ENCODE measurements at places on chromosomes 2 and 18.

- no peak for DNase-seq
Measured at GRCh38 chr18:56953428-56954198, 193.3 kb upstream of the BOD1L2 start.

DNA sequence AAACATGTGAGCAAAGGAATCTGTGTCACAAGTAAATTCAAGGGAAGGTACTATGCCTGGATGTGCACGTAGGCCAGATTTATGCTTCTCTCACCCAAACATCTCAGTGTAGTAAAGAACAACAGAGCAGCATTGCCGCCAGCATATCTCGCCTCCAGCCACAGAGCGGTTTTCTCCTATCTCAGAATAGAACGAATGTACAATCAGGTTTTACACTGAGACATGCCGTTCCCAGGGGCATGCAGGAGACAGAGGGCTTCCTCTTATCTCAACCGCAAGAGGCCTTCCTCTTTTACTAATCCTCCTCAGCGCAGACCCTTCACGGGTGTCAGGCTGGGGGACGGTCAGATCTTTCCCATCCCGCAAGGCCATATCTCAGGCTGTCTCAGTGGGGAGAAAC, 175.3 kb downstream of the RPIA start:
- DNase-seq, result peak; percentile 88

- no peak for DNase-seq
Measured at GRCh38 chr18:43108882-43109281, 6.6 kb downstream of the RIT2 start.

- DNase-seq, result no peak
Measured at GRCh38 chr2:84931384-84931821, 25.9 kb downstream of the TMSB10 start.

- DNase-seq, result no peak
Measured at GRCh38 chr2:159046966-159047365, 78.5 kb downstream of the TANC1 start.

DNA sequence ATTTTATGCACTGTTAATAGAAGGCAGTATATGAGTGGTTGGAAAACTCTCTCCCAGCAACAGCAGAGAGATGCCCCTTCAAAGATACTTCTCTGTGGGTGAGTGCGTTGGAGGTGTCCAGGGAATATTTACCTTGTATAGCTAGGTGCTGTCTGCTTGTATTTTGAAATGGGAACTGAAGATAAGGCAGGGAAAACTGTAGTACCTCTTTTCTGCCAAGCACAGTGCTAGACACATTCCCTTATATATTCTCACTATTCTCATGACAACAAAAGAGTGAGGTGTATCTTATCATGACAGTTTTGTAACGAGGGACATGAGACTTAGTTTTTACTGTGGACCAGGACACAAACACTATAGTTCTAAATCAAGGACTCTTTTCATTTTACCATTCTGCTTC, 2.1 kb downstream of the TTC39C start:
- no peak for DNase-seq

- DNase-seq, result no peak
Measured at GRCh38 chr18:3520230-3521085, 70.5 kb downstream of the TGIF1 start.
